ENCODE measurements at places on chromosomes 16 and 17.

DNA sequence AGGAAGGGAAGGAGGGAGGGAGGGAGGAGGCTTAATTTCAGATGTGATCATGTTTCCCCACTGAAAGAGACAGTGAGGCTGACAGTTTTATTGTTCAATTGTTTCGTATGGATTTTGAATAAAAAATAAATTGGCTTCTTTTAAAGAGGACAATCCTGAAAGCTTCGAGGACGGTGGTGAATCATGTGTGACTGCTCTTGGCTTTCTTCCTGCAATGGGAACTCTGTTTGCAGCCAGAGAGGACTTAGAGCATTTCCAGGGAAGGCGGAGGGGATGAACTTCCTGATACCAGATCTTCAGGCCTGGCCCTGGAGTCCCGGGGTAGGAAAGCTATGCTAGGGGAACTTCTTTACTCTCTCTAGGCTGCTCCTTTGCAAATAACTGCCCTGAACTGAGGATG lies 72.8 kb upstream of the C16orf82 start:
- DNase-seq, result no peak

GRCh38 chr17:17575360-17576251 lies 15.9 kb downstream of the PEMT start:
- DNase-seq, result no peak

DNA sequence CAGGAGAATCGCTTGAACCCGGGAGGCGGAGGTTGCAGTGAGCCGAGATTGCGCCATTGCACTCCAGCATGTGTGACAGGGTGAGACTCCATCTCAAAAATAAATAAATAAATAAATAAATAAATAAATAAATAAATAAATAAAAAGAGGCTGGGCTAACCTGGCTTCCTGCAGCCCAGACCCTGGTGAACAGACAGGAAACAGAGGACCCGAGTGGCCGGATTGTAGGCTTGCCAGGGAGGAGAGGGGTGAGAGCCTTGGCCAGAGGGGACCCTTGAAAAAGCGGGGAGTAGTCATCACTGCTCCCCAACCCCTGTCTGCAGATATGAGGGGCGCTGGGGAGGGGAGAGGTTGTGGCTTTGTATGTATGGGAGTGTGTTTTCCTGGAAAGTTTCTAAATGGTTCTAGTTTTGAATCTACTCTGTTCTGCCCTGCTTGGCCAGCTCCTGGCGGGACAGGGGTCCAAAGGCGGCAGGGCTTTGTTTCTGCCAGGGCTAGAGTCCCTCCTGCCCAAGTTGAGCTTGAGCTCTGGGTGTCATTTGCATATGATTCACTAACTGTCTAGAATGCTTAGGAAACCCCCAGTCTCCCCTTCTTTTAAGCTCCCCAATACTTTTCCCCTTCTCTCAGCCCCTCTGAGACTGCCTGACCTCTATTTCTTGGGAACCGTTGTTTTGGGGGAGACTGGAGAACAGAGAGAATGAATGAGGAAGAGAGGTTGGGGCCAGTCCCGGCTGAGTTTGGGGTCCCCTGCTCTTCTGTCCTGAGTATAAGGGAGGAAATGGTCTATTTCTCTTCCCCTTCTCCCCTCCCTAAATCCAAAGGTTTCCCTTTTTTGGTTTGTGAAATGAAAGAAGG lies 16.4 kb downstream of the RARA start:
- no peak for DNase-seq

GRCh38 chr17:60557805-60558204 lies 31.8 kb upstream of the APPBP2 start:
- no peak for DNase-seq

- DNase-seq, result no peak
These were observed 15.5 kb downstream of the MMP15 start for GRCh38 chr16:58040945-58041627.

- no peak for DNase-seq
These were observed 295.4 kb downstream of the TOX3 start for GRCh38 chr16:52251495-52251894.

GRCh38 chr17:36707904-36708303 lies 106.5 kb downstream of the MRM1 start:
- no peak for DNase-seq

GRCh38 chr17:80424878-80425765 lies 10.2 kb downstream of the ENDOV start:
- no peak for DNase-seq

- no peak for DNase-seq
These were observed 3.8 kb upstream of the PRSS33 start for GRCh38 chr16:2791174-2791573.

GRCh38 chr17:41559548-41559947 lies 12.3 kb downstream of the KRT9 start:
- no peak for DNase-seq

GRCh38 chr17:47318197-47318918 lies 5.4 kb upstream of the EFCAB13 start:
- no peak for DNase-seq

- no peak for DNase-seq
These were observed 4.7 kb upstream of the TPPP3 start for GRCh38 chr16:67397812-67398545.

- DNase-seq, result no peak
These were observed 4.1 kb downstream of the ORC6 start for GRCh38 chr16:46693598-46693997.

DNA sequence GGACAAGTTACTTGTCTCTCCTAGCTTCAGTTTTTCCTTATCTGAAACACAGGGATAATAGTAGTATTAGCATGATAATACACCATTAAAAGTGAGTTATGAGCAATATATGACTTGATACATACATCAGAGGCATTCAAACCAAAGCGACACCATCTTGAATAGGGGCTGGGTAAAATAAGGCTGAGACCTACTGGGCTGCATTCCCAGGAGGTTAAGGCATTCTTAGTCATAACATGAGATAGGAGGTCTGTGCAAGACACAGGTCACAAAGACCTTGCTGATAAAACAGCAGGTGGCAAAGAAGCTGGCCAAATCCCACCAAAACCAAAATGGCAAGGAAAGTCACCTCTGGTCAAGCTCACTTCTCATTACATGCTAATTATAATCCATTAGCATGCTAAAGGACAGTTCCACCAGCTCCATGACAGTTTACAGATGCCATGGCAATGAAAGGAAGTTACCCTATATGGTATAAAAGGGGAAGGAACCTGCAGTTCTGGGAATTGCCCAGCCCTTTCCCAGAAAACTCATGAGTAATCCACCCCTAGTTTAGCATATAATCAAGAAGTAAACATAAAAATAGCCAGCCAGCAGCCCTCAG lies 37.2 kb upstream of the HS3ST3A1 start:
- no peak for DNase-seq

DNA sequence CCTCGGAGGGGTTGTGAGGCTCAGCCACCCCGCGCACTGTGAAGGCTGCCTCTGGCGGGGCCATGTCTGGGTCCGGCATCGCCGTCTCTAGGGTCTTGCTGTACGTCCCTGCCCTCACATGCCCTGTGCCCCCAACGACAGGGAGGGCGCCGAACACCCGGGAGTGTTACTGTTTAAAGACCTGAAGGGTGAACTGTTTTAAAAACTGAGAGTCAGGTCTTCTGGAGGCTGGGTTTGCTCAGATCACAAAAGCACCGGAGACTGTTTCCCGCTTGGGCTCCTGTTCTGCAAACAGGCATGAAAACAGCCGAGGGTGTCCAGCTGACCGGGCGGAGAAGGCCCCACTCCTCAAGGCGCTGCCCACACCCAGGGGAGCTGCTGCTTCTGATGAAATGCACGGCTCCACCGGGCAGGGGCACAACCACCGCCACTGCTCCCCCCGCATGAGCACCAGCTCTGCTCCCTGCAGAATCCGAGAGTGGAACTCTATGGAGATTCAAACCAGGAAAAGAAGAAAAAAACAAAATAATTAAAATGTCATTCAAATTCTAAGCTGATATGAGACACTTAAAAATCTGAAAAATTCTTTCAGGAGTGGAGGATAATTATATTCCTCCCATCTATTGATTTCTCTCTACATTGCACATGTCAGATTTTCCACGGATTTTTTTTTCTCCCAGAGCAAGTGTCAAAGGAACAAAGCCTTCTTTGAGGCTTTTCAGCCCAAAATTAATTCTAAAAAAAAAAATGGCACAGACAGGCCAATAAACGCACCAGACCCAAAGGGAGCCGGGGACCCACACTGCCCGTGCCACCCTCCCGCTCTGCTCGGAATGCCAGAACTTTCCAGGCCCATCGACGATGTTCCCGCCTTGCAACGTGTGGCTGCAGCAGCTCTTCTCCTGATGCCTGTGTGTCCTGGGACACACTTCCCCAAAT lies 74.3 kb downstream of the LMF1 start:
- DNase-seq, result no peak

DNA sequence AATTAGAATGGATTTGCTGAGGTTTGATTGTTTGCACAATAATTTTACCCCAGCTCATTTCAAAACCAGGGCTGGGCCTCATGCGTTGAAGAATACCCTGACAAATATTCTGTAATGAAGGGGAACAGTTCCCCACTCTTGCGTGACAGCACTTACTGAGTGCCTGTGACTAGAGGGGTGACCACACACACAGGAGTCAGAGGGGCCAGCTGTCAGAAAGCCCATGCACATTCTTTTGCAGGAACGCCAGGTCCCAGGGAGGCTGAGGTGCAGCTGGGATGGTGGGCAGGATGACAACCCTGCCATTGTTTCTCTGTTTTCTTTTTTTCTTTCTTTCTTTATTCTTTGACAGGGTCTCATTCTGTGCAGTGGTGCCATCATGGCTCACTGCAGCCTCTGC lies 44.6 kb downstream of the SMPD3 start:
- DNase-seq, result no peak

- DNase-seq, result no peak
These were observed 80.0 kb downstream of the PCTP start for GRCh38 chr17:55830699-55831471.

- DNase-seq, result no peak
These were observed 13.7 kb upstream of the GUCY2D start for GRCh38 chr17:7988750-7989178.

GRCh38 chr16:14449790-14450480 lies 180.1 kb downstream of the PARN start:
- DNase-seq, result no peak

Data from stimulated activated CD4-positive, alpha-beta T cell treated with anti-CD3 and anti-CD28 coated beads, Interleukin-12 subunit alpha, Interleukin-12 subunit beta, amount 100 ng/mL, for 24 hours (primary cell).